ENCODE measurements at places on chromosomes 13 and 19. TPM values are rescaled to one million over a fixed set of nuclear protein-coding genes. Genes with fewer than 3 reads are reported as not detected.
A peak's percentile ranks its signal among the peaks of the same experiment; 100 is the strongest.

DNA sequence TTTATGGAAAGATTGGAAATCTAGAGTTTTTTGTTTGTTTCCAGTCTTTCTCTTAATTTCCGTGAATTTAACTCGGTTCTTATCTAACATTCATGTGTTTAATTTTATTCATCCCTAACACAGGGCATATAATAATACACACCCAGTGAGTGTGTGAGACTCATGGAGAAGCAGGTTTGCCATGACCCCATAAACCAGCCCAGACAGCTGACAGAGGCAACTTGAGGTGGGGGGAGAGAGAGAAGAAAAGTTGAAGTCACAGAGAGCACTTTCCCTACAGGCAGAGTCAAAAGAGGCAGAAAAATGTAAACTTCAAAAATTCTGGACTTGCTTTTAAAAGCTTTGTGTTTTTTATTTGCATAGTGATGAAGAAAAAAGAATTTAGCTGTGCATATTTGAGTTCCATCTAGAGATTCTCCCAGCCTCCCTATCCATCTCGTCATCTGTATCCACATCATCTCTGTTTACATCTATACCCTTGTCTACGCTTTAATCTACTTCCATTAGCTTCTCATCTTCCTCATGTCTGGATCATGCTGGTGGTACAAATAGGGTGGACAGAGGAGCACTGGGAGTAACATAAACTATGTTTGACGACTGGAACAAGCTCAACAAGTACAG, 60.2 kb downstream of the THSD1 start:
- no peak for DNase-seq

- DNase-seq: no peak
Measured at GRCh38 chr13:24253520-24254145, 55.7 kb upstream of the C1QTNF9 start.

GRCh38 chr13:59488436-59488835, 675.3 kb downstream of the DIAPH3 start:
- DNase-seq: no peak

GRCh38 chr13:75935805-75936204, 299.7 kb downstream of the LMO7 start:
- no peak for DNase-seq

GRCh38 chr13:41675306-41675705, 218.0 kb downstream of the RGCC start:
- no peak for DNase-seq

- DNase-seq: no peak
Measured at GRCh38 chr19:12350185-12350889, 15.1 kb downstream of the ZNF442 start.

- DNase-seq: no peak
Measured at GRCh38 chr19:39568604-39569003, 28.6 kb upstream of the EID2 start.

GRCh38 chr13:114079601-114080536, 52.6 kb downstream of the RASA3 start:
- DNase-seq: peak; percentile 59

DNA sequence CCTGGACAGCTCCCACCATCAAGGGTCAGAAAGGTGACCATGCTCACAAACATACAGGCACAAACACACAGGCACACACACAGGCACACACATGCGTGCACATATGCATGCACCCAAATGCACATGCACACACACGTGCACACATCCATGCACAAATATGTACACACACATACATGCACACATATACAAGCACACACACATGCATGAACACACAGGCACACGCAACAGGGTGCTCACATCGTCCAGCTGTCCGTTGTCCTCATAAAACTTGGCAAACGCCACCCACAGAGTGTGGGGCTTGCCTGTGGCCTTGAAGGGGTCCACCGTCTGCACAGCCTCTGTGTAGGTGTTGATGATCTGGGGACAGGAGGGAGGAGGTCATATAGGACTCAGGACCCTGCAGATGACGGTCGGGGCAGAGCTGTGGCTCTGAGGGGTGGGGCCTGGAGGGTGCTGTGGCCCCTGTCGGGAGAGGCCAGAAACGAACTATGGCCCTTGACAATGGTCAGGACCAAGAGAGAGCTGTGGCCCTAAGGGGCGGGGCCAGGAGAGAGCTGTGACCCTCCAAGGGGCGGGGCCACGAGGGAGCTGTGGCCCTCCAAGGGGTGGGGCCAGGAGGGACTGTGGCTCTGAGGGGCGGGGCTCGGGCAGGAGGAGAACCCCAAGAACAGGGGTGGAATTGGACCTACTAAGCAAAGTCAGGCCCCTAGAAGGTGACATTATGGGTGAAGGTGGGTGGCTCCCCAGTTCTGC, 6.2 kb downstream of the XAB2 start:
- no peak for DNase-seq

- no peak for DNase-seq
Measured at GRCh38 chr13:98460516-98460915, 116.4 kb downstream of the STK24 start.

DNA sequence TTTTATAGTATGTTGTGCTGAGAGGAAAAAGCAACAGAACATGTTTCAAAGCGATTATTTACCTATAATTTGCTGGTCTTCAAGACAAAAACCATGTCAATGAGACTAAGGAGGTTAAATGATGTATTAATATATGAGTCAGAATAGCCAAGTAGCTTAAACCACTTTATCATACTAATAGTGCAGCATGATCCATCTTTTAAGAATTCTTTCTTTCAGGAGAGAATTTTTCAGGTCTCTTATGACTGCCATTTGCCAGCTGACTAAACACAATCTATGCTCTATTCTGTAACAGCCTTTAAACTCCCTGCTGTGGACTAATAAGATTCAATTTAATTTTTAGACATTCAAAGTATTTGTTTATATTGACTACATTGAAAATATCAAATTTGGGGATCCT, 93.7 kb downstream of the TRPC4 start:
- no peak for DNase-seq

- DNase-seq: peak; percentile 92
Measured at GRCh38 chr19:10270616-10271394, at the start of gene ICAM1. Gene ICAM1, plus strand, starts transcription at chr19:10271120. Its CDS starts 40 bp downstream, at chr19:10271160.

GRCh38 chr13:113734826-113735125, 24.2 kb upstream of the TMEM255B start:
- DNase-seq: no peak

DNA sequence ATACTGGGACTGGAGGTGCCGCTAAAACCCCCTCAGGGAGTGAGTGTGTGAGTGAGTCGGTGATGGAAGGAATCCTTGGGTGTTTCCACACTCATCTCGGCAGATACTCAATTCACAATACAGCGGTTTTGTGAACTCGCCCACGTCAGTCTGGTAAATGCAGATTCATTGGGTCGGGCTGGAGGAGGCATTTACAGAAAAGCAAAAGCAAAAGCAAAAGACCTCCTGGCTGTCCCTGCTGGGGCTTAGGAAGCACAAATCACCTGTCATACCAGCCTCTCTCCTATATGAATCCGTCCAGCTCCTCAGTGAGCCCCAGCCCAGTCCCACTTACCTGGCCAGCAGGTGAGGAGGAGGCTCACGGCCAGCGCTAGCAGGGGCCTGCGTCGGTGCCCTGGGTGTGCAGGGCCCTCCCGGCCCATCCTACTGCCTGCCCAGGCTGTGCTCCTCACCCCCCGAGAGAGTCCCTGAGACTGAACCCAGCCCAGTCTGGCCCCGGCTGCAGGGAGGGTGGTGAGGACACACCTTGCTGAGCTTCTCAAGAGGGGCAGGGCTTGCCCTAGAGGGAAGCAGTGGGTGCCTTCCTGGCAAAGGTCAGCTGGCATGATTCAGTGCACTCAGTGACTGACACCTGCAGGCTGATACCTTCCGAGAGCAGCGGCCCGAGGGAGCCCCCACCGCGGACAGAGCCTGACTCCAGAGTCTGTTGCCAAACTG, at the start of gene MUC16:
Gene MUC16, minus strand, starts transcription at position 475 of the 717 bp plus-strand sequence.
- DNase-seq: no peak

DNA sequence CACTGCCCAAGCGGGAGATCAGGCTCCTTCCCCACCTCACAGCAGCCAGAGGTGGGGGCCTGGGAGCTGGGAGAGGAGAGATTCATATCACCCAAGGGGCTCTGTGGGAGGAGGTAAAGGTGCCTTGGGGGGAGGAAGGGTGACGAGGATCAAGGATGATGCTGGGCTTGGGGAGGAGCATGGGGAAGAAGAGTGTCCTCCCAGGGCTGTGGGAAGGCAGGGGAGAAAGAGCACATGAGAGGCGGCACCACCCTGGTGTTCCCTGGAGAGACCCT, 82.7 kb downstream of the ANKRD10 start:
- no peak for DNase-seq

DNA sequence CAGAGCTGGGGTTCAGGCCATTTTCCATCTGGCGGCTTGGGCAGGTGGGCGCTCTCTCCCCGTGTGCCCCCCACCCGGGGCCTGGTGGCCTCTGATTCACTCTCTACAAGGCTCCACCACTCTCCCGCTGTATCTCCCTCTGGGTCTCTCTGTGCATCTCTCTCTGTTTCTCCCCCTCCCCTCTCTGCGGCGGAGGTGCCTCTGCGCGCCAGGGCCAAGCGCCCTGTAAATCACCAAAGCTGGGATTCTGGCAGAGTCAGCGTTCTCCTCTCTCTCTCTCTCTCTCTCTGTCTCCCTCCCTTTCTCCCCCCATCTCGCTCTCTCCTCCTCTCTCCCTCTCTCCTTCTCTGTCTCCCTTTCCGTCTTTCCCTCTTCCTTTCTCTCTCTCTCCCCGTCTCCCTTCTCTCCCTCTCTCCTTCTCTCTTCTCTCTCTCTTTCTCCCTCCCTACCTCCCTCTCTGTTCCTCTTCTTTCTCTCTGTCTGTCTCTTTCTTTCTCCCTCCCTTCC, 3.9 kb downstream of the NFIC start:
- peak; percentile 31 for DNase-seq

DNA sequence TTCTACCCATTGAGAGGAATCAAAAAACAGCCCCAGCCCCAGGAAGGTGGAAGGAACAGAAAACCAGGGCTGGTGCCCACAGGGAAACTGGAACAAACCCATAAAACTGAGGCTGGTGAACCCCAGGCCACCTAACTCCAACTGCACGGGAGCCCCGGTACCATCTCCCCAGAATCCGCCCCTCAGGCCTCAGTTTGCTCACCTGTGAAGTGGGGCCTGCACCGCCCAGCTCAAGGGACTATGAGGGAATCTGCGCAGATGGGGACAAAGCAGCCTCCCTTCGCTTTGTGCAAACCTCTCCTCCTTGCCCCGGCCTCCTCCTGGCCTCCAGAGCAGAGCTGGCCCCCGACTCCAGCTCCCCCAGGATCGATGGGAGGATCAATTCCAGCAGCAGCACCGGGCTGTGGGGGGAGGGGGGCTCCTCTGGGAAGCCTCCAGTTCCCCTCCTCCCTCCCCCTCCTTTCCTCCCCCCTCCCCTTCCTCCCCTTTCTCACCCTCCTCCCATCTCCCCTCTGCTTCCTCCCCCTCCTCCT, 9.1 kb upstream of the ONECUT3 start:
- no peak for DNase-seq

DNA sequence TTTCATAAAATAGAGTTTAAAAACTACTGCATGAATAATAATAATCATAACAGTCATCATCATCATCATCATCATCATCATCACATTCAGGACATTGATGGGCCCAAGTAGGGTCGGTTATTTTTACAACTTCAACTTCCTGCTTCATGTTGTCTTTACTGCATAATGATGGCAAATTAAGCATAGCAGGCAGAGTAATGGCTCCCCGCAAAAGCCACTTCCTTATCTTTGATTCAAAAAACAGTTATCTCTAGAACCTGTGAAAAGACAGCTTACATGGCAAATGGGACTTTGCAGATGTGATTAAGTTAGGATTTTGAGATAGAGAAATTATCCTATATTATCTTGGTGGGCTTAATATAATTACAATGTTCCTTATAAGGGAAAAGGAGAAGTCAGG, 792.9 kb downstream of the LIG4 start:
- DNase-seq: no peak

DNA sequence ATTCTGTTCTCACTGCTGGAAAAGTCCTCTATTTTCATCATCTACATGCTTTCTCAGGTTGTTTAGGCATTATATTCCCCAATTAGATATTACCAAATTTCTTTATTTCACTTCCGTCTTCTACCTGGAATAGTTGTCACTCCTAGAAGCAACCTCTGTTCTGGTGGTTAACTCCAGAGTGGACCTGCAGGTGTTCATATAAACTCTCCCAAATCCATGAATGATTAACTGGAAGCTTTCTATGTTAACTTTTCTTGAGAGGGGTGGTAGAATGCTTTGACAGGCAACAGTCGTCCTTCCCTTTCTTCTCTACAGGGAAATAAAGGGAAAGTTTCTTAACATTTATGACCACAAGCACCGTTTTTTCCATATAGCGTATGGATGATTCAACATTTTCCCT, 48.4 kb upstream of the UFM1 start:
- DNase-seq: no peak

DNA sequence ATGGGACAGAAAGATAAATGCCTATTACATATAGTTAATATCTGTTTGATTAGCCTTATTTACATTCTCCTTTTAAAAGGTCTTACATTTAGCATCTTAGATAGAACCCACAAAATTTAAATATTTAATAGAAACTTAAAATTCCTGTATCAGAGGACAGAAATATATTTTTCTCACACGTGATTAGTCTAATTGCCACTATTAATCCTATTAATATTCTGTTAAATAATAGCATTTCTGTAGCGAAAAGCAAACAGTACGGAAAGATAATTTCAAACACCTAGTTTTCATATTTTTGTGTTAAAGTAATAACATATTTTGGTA, 380 bp upstream of the ZNF30 start:
- DNase-seq: no peak

- DNase-seq: no peak
Measured at GRCh38 chr19:1457031-1457739, 7.3 kb downstream of the APC2 start.

- no peak for DNase-seq
Measured at GRCh38 chr13:29810145-29810742, 40.2 kb downstream of the UBL3 start.

DNA sequence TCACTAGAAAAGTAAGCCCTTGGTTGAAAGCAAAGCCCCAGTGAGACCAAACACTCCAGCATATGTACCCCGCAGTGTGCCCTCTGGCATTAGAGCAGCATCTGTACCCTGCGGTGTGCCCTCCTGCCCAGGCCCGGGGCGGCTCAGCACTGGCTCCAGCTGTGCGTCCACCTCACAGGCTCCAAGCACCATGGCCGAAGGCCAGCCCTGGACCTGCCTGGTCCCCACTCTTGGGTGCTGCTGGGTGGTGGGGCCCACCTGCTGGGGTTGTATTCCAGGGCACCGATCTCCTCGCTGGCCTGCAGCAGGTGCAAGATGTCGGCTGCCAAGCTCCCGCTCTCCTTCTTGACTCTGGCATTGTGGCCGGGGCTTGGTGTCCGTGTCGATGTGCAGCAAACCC, 230.2 kb downstream of the TUBA3C start:
- DNase-seq: no peak

The GPR12 gene
- 0.19 TPM for total RNA-seq

The LYPD5 gene
- 0.92 TPM for total RNA-seq

The ZNF723 gene
- not detected for total RNA-seq

The CEACAM7 gene
- not detected for total RNA-seq

The ZNF541 gene
- total RNA-seq: 1.2 TPM

The PMIS2 gene
- total RNA-seq: not detected

The IGFL2 gene
- total RNA-seq: not detected

The CCNE1 gene
- 3.1 TPM for total RNA-seq

The ZNF616 gene
- 5.2 TPM for total RNA-seq

The NTN5 gene
- total RNA-seq: 0.14 TPM

The GAPDHS gene
- total RNA-seq: not detected

The KIR2DL4 gene
- not detected for total RNA-seq

The CD37 gene
- total RNA-seq: 9.1 TPM

The EHD2 gene
- 60.5 TPM for total RNA-seq

The KLK4 gene
- not detected for total RNA-seq

The ZNF358 gene
- 89.6 TPM for total RNA-seq

The IGFL1 gene
- not detected for total RNA-seq

The ZBTB32 gene
- not detected for total RNA-seq

The ZNF729 gene
- not detected for total RNA-seq
